ENCODE measurements at places on chromosomes 13 and 19.

- DNase-seq: no peak
These were observed 39.6 kb downstream of the INSR start for GRCh38 chr19:7254590-7254989.

DNA sequence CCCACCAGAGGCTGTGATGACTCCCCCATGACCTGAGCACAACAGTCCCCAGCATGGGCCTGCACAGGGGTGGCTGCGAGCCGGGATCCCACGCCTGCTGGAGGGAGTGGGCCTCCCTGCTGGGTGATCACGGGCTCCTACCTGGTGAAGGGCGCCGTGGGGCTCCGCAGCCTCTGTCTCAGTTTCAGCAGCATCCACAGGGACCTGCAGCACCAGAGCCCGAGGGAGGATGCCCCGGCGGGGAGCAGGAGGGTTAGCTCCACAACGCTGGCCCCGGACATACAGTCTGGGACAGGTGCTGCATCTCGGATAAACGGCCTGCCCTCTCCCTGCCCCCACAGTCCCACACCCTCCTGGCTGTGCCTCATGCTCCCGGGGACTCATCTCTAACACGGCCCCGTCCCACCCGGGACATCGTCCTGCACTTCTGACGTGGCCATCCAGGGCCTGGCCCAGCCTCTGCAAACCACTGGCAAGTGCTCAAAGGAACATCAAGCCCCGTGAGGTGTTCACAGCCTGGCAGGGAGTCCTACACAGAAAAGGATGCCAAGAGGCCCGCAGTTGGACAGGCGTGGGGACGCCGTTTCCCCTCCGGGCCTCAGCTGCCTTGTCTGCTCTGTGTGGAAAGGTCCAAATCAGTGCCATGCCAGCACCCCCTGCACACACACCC, 10.5 kb downstream of the PEX11G start:
- DNase-seq: no peak

GRCh38 chr13:32264407-32264806, 50.8 kb downstream of the ZAR1L start:
- DNase-seq: no peak

- no peak for DNase-seq
These were observed 1.1 kb downstream of the RYR1 start for GRCh38 chr19:38434549-38435051.

- DNase-seq: no peak
These were observed 27.6 kb downstream of the PRKD2 start for GRCh38 chr19:46689358-46689757.

DNA sequence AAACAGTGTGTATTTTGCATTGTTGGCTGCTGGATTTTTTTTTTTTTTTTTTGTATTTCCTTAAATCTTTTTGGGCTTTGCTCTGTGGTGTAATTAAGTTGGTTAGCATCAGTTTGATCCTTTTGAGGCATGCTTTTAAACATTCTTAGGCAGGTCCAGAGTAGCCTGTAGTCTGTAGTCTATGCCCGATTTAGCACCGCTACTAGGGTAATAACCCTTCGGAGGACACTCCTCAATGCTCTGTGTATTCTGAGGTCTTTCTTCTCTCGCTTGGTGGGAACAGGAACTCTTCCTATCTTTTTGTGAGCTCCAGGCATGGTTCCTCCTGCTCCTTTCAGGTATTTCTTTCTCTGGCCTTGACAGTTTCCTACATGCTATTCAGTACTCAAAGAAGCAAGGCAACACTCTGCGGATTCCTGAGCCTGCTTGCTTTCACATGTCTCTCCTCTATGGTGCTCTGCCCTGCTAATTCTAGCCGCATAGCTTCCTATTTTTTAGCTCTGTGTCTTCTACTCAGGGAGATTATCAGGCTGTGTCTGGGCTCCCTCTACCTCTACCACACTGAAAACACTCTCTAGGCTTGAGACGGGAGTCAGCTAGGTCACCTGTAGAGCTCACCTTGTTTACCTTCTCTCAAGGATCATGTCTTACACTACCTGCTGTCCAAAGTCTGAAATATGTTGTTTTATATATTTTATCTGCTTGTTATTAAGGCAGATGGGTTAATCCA, 195.1 kb downstream of the NDFIP2 start:
- no peak for DNase-seq

DNA sequence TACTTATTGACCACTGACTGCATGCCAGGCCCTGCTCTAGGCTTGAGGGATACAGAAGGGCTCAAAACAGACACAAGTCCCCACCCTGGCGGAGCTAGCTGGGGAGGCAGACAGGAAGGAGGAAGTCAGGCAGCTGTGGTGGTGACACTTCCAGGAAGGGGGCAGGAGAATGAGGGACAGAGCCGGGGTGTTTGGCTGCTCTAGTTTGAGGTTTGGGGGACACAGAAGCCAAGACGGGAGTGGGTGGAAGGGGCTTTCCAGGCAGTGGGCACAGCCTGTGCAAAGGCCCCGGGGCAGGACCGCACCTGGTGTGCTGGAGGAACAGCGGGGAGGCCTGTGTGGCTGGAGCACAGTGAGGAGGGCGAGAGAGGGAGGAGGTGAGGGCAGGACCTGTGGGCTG, 4.0 kb downstream of the MRPL54 start:
- no peak for DNase-seq

Measured in cortex of kidney (tissue), 1 donor.